ENCODE measurements at places on chromosomes 11 and 22.

DNA sequence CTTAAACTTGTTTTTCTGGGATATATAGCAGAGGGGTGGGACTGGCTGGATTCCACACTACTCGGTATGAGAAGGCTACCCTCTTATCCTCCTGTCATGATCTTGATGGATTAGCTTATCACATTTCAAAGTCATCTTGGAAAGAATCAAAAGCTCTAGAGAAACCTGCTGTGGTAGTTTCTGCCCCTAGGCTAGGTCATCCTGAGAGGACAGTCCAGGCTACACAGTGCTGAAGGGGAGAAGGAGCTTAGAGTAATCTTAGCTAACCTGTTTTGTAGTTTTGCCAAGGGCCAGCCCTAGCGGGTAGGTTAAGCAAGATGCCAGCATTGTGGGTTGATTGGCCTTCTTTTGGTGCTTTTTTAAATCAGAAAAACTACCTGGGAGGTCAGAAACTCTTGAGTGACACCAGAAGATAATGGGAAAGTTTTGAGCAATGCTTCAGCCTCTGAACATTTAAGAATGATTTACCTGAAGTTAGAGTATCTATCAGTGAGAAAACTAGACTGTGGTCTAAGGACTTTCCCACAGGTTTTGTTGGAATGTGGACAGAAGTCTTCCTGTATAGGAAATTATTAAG, 21.3 kb downstream of the PIWIL4 start:
- peak; percentile 20 for DNase-seq

- DNase-seq: no peak
Measured at GRCh38 chr11:58900479-58901420, 38.5 kb upstream of the GLYATL1 start.

GRCh38 chr11:14308114-14308896, 50.7 kb downstream of the RRAS2 start:
- DNase-seq: peak; percentile 43

DNA sequence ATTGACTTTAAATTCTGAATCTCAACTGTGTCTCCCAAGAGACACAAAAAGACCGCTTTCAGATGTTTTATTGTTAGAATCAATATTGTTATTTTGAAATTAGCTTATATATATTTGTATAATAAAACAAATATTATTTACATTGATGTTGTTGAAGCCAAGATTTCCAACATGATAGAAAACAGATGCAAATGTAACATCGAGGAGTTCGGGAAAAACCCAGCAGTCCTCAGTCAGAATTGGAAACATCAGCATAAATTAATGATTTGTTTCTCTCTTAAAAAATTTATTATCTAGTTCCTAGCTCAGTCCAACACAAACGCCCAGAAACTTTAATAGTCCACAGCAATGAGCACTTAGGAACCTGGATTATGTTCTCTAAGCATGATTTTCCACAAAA, 1330.4 kb downstream of the TBC1D22A start:
- no peak for DNase-seq

- DNase-seq: no peak
Measured at GRCh38 chr11:89125298-89125697, 52.4 kb upstream of the TYR start.
